ENCODE measurements at places on chromosomes 13 and 19. TPM values are rescaled to one million over a fixed set of nuclear protein-coding genes. Genes with fewer than 3 reads are reported as not detected.

Gene KCTD15
- 81.1 TPM for total RNA-seq

DNA sequence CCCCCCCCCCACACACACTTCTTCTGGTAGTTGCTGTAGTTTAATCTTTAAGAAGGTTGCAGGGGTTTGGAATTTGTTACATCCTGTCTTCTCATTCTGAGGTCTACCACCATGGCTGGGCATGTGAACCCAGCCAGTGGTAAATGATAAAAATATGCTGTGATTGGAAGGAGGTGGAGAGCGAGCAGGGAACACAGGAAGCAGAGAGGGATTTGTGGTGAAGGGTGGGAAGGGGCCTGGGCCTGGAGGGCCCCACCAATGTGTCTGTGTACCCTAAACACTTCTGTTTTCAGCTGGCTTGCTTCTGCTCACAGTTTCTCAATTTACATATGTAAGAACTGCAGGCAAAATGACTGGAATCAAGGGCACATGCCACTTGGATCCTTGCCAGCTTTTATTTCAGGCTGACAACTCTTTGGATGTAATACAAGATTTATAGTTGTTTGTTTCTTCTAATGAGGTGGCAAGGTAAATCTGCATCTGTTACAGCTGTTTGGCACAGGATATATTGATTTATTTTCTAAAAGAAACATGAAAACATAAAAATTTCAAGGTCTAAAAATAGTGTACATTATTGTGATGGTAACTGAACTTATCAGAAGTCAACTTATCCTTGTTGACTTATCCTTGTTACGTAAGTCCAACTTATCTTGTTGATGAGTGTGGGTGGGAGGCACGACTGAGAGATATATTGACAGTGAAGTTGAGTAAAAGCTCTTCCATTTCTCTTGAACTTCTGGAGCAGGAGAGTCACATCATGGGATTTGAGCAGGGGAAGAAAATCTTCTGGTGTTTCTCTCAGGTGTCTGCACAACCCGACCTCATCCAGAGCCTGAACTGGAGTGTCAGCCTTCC, 313.2 kb downstream of the SHISA2 start:
- H3K4me3 ChIP-seq = no peak overlapping the region
- no peaks in the 10 kb centered on the region for H3K27me3 ChIP-seq
- H3K27ac ChIP-seq = no peak overlapping the region

Gene TNFSF9
- 3.0 TPM for total RNA-seq

Gene GTF3A
- total RNA-seq = 73.6 TPM

DNA sequence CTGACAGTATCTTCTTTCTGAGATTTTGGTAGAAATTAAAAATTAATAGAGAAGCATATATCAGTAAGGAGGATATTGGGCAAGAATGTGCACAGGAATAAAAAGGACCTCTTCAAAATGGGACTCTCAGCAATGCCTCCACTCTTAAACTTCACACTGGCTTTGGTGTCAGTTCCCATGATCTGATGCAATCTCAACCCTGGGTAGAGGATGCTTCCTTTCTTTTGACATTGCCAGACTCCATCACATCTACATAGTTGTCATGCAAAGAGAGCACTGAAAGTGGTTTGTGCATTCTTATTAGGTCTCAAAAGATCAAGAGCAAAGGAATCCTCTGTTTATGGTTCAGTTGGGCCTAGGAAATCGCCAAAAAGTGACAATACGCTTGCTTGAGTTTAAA, 26.3 kb downstream of the STARD13 start:
- no peak for DNase-seq
- peaks cover 2% of the 10 kb centered on the region for H3K27me3 ChIP-seq
- H3K27ac ChIP-seq = no peak overlapping the region
- H3K4me3 ChIP-seq = no peak overlapping the region

DNA sequence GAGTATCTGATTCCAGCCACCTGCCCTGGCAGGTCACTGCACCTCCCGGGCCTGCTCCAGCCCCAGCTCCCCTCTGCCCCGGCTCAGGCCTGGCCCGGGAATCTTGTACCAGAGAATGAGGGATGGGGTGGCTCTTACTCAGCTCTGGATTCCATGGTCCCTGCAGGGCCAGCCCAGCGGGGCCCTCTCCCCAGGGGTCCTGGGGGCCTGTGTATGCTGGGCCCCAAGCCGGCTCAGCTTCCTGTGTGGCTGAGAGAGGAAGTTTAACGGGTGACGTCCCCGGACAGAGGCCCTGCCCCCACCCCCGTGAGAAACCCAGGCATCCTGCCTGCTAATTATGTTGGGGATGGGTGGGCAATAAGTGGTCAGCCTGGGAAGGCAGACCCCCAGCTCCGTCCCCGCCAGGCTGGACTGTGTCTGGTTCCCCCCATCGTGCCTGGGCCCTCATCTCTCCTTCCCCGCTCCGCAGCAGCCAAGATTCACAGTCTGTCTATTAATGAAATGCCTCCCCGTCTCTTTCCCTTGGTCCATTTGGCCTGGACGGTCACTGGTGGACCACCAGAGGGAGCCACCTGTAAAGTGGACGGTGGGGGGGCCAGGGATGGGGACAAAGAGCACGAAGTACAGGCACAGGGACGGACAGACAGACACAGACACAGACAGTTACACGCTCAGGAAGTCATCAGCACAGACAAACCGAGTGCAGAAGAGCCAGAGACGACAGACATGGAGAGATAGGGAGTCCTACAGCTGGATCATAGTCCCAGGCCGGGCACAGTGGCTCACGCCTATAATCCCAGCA, at the start of gene DENND1C:
DENND1C (minus strand) TSS at position 247 of the 802 bp plus-strand sequence; CDS start at position 155, 92 bp downstream.
- H3K4me1 ChIP-seq = peaks cover 4% of the 10 kb centered on the region
- H3K4me3 ChIP-seq = no peak within 1 kb of the TSS
- H3K36me3 ChIP-seq = no peaks in the 10 kb centered on the region
- no peak within 1 kb of the TSS for H3K27ac ChIP-seq
- DNase-seq = peak; percentile 61
- peaks cover 2% of the 10 kb centered on the region for H3K27me3 ChIP-seq

DNA sequence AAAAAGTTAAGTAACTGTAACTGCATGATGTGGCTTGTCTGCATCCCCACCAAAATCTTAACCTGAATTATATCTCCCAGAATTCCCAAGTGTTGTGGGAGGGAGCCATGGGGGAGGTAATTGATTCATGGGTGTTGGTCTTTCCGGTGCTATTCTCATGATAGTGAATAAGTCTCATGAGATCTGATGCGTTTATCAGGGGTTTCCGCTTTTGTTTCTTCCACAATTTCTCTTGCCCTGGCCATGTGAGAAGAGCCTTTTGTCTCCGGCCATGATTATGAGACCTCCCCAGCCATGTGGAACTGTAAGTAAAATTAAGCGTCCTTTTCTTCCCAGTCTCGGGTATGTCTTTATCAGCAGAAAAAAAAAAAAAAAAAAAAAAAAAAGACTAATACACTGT, 385.8 kb downstream of the SLITRK1 start:
- H3K36me3 ChIP-seq = no peaks in the 10 kb centered on the region
- no peaks in the 10 kb centered on the region for H3K4me1 ChIP-seq
- DNase-seq = no peak
- no peak overlapping the region for H3K27ac ChIP-seq

GRCh38 chr19:22606954-22607652, 27.0 kb upstream of the ZNF492 start:
- H3K36me3 ChIP-seq = peaks cover 44% of the 10 kb centered on the region
- peak overlapping the region; percentile 55 for H3K27ac ChIP-seq
- H3K4me3 ChIP-seq = peak overlapping the region; percentile 74
- no peaks in the 10 kb centered on the region for H3K4me1 ChIP-seq
- H3K27me3 ChIP-seq = peaks cover 38% of the 10 kb centered on the region
- no peak for DNase-seq

DNA sequence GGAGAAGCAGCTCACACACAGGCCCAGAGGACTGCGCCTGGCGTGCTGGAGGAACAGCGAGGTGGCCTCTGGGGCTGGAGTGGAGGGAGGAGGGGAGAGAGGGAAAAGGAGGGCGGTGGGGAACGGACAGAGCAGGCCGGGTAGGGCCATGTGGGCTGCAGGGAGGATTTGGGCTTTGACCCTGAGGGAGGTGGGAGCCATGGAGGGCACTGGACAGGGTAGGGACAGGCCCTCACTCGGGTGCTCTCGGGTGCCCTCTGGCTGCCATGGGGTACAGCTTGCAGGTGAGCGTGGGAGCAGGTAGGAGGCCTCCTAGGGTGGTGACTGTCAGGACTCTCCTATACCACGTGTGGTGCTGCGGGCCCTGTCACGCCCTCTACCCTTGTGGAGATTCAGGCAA, 22.8 kb downstream of the PLIN4 start:
- no peak for DNase-seq
- H3K4me1 ChIP-seq = no peaks in the 10 kb centered on the region
- no peak overlapping the region for H3K27ac ChIP-seq

Gene ZNF649
- total RNA-seq = 17.2 TPM

Gene MYBPC2
- 0.46 TPM for total RNA-seq

GRCh38 chr13:101520672-101521071, 68.2 kb downstream of the ITGBL1 start:
- H3K27me3 ChIP-seq = no peaks in the 10 kb centered on the region
- H3K4me3 ChIP-seq = no peak overlapping the region
- no peak overlapping the region for H3K27ac ChIP-seq

- H3K4me3 ChIP-seq = no peak overlapping the region
- no peaks in the 10 kb centered on the region for H3K4me1 ChIP-seq
- H3K27ac ChIP-seq = no peak overlapping the region
- H3K27me3 ChIP-seq = no peaks in the 10 kb centered on the region
- no peak for DNase-seq
- H3K36me3 ChIP-seq = peaks cover 29% of the 10 kb centered on the region
Observed at GRCh38 chr13:30638301-30638700, 20.6 kb downstream of the USPL1 start.

- H3K27me3 ChIP-seq = peaks cover 1% of the 10 kb centered on the region
- H3K4me3 ChIP-seq = no peak overlapping the region
- no peak for DNase-seq
- H3K27ac ChIP-seq = no peak overlapping the region
- H3K36me3 ChIP-seq = no peaks in the 10 kb centered on the region
Observed at GRCh38 chr13:89221557-89222158, 1550.5 kb downstream of the SLITRK5 start.

DNA sequence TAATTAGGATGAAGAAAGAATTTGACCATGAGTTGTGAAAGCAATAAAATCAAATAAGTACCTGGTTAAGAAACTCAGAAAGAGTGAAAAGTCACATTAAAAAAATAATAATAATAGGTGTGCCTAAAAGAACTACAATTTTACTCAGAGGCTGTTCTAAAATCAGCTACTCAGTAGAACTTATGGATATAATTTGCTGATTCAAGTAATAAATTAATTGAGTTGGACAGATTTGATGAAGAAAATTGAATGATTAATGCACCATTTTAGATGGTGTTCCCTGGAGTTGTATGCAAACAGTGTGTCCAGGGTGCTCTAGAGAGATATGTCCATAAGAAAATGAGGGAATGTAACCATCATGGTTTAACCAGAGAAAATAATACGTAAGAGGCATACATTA, 2852.5 kb downstream of the PCDH9 start:
- H3K4me1 ChIP-seq = no peaks in the 10 kb centered on the region
- no peaks in the 10 kb centered on the region for H3K27me3 ChIP-seq
- H3K27ac ChIP-seq = no peak overlapping the region
- DNase-seq = no peak
- H3K4me3 ChIP-seq = no peak overlapping the region

Gene LRCH1
- 45.6 TPM for total RNA-seq

Gene ZNF844
- 0.15 TPM for total RNA-seq

Gene ICAM3
- 24.9 TPM for total RNA-seq

- no peak overlapping the region for H3K27ac ChIP-seq
- H3K4me3 ChIP-seq = no peak overlapping the region
- DNase-seq = no peak
- H3K4me1 ChIP-seq = peaks cover 13% of the 10 kb centered on the region
- peaks cover 3% of the 10 kb centered on the region for H3K36me3 ChIP-seq
- no peaks in the 10 kb centered on the region for H3K27me3 ChIP-seq
Observed at GRCh38 chr19:34189199-34189916, 17.1 kb downstream of the LSM14A start.

Gene IL11
- total RNA-seq = 0.21 TPM

DNA sequence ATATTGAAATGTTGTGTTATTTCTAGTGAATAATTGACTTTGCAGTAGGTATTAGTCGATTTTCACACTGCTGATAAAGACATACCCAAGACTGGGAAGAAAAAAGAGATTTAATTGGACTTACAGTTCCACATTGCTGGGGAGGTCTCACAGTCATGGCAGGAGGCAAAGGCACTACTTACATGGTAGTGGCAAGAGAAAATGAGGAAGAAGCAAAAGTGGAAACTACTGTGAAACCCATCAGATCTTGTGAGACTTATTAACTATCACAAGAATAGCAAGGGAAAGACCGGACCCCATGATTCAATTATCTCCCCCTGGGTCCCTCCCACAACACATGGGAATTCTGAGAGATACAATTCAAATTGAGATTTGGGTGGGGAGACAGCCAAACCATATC, 9.9 kb upstream of the C5AR2 start:
- no peak for DNase-seq
- H3K27me3 ChIP-seq = peaks cover 9% of the 10 kb centered on the region
- no peak overlapping the region for H3K4me3 ChIP-seq
- peaks cover 6% of the 10 kb centered on the region for H3K36me3 ChIP-seq
- no peak overlapping the region for H3K27ac ChIP-seq
- peaks cover 8% of the 10 kb centered on the region for H3K4me1 ChIP-seq

Gene MTMR6
- total RNA-seq = 21.2 TPM

- H3K36me3 ChIP-seq = peaks cover 17% of the 10 kb centered on the region
- H3K27ac ChIP-seq = no peak overlapping the region
- no peak for DNase-seq
- no peak overlapping the region for H3K4me3 ChIP-seq
- peaks cover 7% of the 10 kb centered on the region for H3K27me3 ChIP-seq
Observed at GRCh38 chr13:114007566-114007965, 33.7 kb upstream of the C13orf46 start.

DNA sequence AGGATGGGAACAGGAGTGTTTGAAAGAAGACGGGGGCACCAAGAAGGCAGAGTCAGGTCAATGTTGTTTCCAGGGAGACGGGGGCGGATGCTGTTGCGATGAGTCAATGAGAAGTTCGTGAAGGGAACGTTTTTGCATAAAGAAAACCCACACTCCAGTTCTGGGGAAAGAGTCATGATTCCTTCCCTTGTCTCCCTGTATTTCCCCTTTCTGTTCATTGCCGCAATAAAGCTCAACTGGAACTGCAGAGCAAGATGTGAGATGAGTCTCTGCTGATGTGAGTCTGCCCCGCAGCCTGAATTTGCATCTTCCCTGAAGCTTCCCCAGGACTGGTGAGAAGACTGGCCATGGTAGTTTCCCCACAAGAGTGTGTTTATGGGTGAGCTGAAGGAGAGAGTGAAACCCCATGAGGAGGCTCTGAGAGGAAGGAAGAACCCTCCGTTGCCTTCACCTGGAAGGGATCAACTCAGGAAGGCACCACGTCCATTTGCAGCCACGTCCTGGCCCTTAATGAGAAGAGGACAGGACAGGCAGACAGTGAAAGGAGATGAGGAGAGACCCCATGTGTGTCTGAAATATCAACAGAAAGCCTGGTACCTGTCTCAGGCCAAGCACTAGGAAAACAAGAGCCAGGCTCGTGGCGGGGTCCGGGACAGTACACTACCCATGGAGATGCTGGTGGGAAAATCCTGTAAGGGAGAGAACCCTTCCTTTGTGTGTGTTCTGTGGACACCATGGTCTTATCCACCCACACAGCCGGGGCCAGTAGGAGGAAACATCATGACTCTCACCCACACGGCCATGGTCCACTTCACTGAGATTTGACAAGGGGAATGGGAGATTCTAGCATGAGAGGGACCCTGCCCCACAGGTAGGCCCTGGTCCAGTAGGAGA, 13.7 kb downstream of the LILRA1 start:
- H3K4me1 ChIP-seq = no peaks in the 10 kb centered on the region
- H3K4me3 ChIP-seq = no peak overlapping the region
- H3K27me3 ChIP-seq = peaks cover 11% of the 10 kb centered on the region
- H3K36me3 ChIP-seq = peaks cover 7% of the 10 kb centered on the region
- peak overlapping the region; percentile 52 for H3K27ac ChIP-seq

Gene TNFAIP8L1
- 60.1 TPM for total RNA-seq

Gene F7
- not detected for total RNA-seq
